ENCODE measurements at places on chromosomes 1 and 21.

DNA sequence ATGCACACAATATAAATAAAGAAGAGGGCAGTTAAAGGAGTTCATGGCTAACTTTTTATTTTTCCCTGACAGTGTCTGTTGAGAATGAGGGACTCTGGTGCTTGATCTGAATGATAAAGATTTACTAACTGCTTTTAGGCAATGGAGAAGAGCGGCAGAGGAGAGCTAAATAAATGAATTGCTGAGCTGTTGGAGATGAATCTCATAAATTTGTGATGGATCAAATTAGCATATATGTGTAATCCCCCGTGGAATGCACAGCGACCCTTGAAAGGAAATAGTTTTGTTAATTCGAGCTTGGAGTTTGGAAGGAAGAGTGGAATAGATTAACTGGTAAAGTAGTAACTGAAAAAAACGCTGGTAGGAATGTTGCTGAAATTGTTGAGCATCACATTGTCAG lies 40.2 kb downstream of the HMCN1 start:
- DNase-seq: no peak

- DNase-seq: no peak
These were observed 30.9 kb downstream of the VWA5B1 start for GRCh38 chr1:20321573-20321972.

GRCh38 chr21:23402929-23403520 lies 2204.3 kb downstream of the MRPL39 start:
- DNase-seq: no peak

DNA sequence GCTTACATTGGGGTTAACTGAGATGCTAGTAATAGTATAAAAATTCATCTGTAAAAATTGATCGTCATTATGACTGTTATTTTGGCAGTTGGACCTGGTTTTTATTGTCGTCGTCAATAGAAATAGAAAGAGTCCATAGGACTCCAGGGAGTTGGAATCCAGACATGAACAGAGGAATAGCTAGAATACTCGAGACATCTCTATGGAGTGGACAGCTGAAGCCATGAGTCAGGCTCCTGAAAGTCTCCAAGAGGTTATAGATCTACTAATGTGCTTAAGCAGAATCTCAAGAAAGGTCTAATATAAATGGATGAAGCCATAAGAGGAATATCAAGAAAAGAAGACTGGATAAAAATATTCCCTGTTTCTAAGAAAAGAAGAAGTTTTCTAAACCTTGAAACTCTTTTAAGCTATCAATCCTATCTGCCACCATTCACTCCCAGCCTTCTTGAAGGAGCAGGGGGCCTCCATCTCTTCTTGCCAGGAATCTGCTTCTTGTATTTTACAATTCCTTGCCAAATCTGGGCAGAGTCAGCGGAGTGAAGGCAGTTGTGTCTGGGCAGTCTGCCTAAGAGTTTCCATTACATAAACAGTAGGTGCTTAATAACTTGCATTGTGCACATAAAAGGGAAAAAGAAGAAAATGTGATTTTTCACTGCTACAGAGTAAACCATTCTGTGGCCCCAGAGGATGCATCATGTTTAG lies 163.3 kb downstream of the ST6GALNAC5 start:
- no peak for DNase-seq

- DNase-seq: no peak
These were observed 58.9 kb downstream of the BACE2 start for GRCh38 chr21:41226853-41227252.

- DNase-seq: no peak
These were observed 62.5 kb downstream of the TAS1R2 start for GRCh38 chr1:18796950-18797349.

DNA sequence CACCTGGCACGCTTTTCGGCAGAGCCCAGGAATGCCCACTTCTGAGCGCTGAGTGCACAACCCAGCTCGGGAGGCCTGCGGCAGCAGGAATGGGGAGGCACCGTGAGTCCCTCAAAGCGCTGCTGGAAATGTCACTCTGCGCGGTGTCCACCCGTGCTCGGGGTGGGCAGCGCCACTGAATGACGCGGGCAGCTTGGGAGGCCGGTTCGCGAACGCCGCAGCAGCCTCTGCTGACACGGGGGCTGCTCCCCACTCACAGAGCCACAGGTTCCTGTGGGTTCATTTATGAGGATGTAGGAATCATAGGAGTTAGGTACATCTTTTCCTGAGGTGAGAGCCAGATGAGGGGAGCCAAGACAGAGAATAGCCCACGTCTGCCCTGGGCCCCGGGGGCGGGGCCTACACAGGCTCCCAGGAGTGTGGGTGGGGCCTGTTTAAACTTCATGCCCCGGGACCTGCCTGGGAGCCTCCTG lies 146.7 kb upstream of the COL6A1 start:
- no peak for DNase-seq

- DNase-seq: no peak
These were observed 205.3 kb downstream of the FGGY start for GRCh38 chr1:59502009-59502691.

- no peak for DNase-seq
These were observed 56.7 kb downstream of the MRPS6 start for GRCh38 chr21:34129901-34130715.

- DNase-seq: no peak
These were observed 106.8 kb upstream of the CACHD1 start for GRCh38 chr1:64363111-64363510.

- DNase-seq: no peak
These were observed 69.6 kb downstream of the PIK3R3 start for GRCh38 chr1:46062651-46063319.

DNA sequence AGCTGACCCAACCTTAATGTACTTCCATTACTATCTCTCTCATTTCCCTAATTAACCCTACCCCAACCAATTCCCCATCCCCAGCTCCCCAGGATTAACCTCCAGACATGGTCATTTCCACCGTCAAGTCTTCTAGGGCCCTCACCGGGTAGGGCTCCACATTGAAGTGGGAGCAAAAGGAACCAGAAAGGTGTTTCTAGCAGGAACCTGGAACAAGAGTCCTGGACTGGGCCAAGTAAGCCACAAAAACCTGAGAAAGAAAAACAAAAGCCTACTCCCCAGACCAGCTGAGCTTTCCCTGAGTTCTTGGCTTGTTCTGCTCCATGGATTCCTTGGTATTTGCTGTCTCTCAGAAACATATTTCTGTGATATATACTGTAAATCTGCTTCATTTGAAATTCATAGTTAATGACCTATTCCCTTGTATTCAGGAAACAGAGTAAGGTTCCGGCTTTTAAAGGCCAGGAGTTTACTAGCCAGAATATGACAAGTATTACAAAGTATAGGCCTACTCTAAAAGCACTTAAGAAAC lies 58.4 kb downstream of the SYF2 start:
- no peak for DNase-seq

- no peak for DNase-seq
These were observed 73.7 kb upstream of the RAB4A start for GRCh38 chr1:229197265-229197585.

GRCh38 chr21:21230672-21231071 lies 232.5 kb downstream of the NCAM2 start:
- DNase-seq: no peak

- no peak for DNase-seq
These were observed 11.1 kb downstream of the PTP4A2 start for GRCh38 chr1:31926853-31927660.

GRCh38 chr1:18536356-18536755 lies 55.6 kb downstream of the KLHDC7A start:
- no peak for DNase-seq

DNA sequence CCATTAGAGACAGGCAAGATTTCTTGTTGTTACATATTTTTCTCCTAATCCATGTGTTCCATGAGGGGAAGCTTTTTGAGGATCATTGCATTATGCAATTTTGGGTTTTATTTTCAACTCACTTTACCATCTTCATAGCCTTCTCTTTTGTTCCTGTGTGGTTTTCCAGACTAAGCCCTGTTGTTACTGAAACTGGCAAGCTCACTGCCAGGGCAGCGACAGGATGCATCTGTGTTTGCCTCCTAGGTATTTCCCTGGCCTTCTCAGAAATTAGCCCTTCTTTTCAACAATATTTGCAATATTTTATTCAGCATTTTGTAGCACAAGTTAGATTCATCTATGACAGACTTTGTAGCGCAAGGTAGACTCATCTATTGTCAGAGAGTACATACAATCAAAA lies 134.2 kb upstream of the CYYR1 start:
- no peak for DNase-seq

DNA sequence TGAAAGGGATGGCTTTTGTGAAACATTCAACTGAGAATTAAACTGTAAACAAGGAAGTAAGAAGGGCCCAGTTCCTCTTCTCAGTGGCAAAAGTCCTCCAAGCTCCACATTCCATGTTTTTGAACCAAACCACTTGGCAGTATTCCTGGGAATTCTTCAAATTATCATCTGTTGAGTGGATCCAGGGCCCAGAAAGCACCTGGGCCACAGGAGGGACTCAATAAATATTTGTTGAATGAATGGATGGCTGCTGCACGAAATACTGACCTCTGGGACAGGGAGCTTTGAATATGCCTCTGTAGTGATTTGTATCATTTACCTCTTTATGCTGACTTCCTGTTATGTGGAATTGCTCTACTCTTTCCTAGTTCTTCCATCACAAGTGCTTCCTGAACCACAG lies 4.7 kb downstream of the SLC35F3 start:
- DNase-seq: no peak

DNA sequence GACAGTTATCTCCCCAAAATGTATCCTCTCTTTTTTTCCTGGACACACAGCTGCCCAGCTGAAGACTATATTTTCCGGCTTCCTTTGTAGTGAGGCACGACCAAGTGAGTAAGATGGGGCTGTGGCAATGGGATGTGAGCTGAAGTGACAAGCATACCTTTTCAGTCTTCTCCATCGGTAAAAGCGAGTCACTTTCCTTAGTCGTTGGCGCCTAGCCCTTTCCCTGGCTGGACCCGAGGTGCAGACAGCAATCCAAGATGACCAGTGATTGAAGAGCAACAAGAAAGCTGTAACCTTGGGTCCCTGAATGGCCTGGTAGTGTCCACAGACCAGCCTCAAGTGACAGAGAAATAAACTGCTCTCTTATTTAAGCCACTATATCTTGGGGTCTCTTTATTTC lies 155.2 kb downstream of the NR5A2 start:
- DNase-seq: no peak

DNA sequence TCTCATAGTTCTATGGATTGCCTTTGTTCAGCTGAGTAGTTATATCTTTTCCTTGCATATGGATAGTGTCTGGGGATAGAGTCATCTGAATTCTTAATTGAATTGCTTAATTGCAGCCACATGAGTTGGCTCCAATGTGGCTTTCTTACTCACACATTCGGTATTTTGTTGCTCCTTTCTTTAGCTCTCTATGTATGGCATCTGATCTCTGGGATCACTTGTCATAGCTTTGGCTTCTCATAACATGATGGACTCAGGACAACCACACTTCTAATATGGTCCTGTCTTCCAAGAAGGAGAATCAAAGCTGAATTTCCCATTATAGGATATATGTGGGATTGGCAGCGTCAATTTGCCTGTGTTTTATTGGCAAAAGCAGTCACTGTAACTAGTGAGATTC lies 716.2 kb downstream of the NCAM2 start:
- no peak for DNase-seq

DNA sequence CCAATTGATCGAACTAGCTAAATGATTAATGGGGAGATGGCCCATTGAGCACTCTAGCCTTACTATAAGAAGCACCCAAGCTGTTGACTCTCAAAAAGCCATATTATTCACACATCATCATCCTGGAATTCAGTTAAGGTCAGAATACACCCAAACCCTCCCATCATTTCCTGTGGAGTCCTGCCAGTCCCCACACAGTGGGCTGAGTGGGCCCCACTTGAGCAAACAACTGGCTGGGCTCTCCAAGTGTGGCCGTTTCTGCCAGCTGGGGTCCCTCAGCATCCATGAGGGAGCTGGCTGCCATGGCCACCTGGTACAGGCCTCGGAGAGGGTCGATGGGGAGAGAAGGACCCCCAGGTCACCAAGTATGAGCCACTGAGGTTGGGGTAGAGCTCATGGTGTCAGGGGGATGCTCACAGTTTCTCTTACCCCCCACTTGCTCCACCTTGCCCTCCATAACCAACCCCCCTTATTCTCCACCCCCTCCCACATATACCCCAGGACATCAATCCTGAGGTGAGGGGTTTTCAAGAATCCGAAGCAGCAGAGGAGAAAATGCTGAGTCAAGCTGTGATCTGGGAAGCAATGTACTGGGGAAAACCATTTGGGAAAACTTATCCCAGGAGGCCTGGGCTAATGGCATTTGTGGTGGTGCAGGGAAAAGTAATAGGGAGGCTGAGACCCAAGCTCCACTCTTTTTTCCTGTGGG lies 60.3 kb downstream of the UBE2T start:
- DNase-seq: no peak
